Activated CD4-positive, alpha-beta T cell treated with anti-CD3 and anti-CD28 coated beads, Interleukin-10, Interleukin-2, amounts not matched to agents 100 ng/mL and 50 ng/mL, durations not matched to agents 16 hours and 8 hours (primary cell): ENCODE measurements at places on chromosomes 5 and 9.

- DNase-seq: no peak
Observed at GRCh38 chr5:123208668-123209501, 119.8 kb downstream of the PRDM6 start.

- peak; percentile 15 for DNase-seq
Observed at GRCh38 chr5:108749128-108749861, 1.6 kb downstream of the FER start.

DNA sequence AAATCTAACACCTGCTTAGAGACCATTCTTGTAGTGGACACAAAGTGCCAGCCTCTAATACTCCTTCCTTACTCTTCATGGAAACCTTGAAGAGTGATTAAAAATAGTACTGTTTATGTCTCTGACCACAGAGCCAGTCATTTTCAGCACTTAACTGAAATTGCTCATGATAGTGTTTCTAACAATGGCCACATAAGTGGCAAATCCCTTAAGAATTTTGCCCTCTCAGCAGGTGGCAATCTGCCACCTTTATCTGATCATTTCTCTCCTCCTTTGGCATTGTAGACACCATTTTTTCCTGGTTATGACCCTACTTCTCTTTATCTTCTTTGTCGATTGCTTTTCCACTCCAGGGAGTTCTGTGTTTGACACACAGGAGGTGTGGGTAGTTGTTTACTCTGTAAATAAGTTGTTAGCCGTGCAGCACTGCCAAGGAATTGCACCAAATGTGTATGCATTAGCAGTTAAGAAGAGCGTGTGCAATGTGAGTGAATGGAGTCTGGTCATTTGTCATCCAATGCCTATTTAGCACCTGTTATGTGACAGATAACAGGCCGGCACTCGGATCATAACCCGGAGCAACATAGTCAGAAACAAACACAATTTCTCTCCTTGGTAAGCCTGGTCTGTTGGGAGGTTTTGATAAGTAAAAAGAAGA, 36.8 kb upstream of the STARD4 start:
- no peak for DNase-seq

DNA sequence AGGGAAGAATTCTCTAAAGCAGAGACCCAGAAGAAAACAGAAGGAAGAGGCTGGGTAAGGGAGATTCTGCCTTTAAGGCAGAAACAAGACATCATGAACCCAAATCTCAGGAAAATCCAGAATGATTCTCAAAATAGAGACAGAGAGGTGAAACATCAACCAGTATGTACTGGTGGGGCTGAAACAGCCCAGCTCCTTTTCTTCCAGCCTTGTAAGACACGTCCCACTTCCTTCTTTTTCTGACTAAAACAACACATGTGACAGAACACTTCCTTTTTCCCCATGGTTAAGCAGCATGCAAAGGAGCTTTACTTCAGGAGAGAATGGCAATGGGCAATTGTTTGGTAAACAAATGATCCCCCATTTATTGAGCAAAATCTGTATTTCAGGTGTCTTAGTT, 230.8 kb upstream of the NR4A3 start:
- no peak for DNase-seq

- DNase-seq: no peak
Observed at GRCh38 chr5:138960145-138960692, 85.1 kb upstream of the LRRTM2 start.

DNA sequence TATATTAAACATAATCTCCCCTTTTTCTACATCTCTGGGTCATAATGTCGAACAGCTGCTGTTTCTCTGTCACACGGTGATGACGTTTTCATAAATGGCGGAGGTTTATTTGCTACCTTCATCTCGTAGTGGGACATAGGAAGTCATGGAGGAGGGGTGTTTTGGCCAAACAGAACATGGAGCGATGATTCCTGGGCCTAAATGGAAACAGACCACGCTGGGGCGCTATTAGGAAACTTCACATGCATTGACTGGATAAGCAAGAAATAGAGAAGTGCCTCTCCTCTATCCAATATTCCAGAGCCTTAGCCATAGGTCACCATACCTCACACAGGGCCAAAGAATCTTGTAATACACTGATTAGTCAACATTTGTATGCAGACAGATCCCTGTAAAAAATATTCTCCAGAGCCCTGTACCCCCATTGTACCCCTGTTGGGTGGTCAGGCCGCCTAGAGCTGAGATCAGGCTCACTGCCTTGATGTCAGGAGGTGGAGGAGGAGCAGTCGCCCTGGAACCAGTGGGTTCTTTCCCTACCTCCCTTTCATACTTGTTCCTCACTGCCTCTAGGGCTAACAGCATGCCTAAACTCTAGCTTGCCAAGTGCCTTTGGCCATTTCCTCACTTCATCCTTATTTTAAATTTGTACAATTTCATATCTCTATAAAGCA, 77.8 kb upstream of the SPIN1 start:
- no peak for DNase-seq

- peak; percentile 36 for DNase-seq
Observed at GRCh38 chr5:145976431-145977155, 40.2 kb downstream of the SH3RF2 start.

GRCh38 chr9:89179540-89179894, 899 bp upstream of the SHC3 start:
- no peak for DNase-seq

DNA sequence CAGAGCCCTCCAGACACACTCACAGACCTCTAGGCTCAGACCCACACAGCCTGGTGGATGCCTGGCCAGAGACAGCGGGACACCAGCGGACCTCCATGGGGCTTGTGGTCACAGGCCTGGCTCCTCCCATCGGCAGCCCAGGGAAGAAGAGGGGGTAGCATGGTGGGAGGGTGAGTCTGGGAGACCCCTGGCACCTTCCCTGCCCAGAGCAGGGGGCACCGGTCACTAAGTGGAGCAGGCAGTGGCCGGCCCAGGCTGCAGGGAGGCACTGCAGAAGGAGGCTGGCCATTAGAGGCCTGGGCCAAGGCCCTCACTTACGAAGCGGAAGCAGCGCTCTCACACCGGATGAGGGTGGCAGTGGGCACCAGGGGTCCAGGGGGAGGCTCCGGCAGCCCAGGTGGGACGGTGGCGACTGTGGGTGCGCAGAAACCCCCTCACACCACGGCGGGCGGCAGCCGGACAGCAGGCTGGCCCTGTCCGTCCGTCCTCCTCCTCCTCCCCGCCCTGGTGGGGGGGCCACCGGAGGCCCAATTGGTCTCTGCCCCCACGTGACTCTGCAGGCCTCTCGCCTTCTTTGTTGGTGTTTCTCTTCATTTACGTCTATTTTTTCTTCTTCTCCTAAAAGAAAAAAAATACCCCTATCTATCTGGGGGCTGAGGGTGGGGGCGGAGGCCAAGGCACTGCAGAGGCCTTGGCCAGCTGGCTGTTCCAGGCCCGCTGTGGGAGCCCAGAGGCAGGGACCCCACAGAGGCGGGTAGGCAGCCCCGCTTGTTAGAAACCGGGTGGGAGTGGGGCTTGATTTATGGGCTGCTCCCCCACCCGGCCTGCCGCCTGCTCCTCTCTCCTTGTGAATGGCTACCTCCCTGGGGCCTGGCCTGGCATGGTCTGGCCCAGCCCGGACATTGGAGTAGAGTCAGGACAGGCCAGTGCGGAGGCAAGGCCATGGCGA, at the start of gene NR5A1:
Gene NR5A1 (minus strand): TSS at position 469 of the 949 bp plus-strand sequence. CDS start 4,004 bp downstream, outside the sequence.
- no peak for DNase-seq

DNA sequence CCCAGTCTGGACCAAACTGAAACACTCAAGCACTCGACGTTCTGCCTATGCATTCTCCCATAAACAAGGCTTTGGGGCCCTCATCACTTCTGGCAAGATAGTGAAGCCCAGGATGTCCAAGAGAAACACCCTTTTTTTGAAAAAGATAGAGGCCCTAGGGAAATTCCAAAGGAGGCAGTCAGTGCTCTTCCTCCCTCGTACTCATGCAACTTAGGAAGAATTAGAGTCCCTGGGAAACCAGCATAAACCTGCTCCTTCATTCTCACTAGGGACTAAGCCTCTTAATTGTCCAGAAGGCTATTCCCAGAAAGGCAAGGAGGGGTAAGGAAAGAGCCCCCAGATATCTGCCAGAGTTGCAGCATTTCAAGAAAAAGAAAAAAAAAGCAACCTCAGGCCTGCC, 7.8 kb upstream of the RUSC2 start:
- no peak for DNase-seq

DNA sequence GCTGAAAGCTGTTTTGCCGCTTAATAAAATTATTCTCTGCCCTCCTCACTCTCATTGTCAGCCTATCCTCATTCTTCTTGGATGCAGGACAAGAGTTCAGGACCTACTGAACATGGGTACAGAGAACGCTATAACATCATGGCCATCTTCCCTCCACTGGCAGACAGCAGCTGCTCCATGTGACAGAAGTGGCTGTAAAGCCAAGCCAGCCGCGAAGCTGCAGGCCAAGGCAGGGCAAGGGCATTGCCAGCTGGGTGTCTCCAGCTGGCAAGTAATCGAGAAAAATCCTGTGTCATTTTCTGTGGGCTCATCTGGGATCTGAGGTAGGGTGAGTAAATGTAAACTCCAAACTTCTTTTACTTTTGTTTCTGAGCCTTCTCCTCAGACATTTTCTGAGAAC, 84.8 kb downstream of the SLC25A46 start:
- DNase-seq: no peak

DNA sequence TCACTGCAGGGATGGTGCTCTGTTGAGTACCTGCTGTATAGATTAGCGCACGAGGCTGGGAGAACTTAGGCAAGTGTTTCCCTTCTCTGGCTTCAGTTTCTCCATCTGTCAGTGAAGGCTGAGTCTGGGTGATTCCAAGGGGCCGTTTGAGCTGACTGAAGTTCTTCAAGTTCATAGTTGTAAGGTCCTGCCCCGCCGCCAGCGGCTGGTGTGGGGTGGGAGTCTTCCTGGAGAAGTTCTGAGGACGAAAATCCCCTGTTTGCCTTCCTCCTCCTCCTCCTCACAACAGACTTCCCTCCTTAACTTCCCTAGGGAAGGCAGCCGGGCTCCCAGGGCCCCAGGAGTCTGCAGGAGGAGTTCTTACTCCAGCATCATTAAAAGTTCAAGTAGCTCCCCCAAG, 1.7 kb upstream of the HRCT1 start:
- no peak for DNase-seq

GRCh38 chr9:12906646-12907045, 131.8 kb downstream of the LURAP1L start:
- DNase-seq: no peak

- DNase-seq: no peak
Observed at GRCh38 chr9:103804077-103804735, 289.9 kb upstream of the SMC2 start.

DNA sequence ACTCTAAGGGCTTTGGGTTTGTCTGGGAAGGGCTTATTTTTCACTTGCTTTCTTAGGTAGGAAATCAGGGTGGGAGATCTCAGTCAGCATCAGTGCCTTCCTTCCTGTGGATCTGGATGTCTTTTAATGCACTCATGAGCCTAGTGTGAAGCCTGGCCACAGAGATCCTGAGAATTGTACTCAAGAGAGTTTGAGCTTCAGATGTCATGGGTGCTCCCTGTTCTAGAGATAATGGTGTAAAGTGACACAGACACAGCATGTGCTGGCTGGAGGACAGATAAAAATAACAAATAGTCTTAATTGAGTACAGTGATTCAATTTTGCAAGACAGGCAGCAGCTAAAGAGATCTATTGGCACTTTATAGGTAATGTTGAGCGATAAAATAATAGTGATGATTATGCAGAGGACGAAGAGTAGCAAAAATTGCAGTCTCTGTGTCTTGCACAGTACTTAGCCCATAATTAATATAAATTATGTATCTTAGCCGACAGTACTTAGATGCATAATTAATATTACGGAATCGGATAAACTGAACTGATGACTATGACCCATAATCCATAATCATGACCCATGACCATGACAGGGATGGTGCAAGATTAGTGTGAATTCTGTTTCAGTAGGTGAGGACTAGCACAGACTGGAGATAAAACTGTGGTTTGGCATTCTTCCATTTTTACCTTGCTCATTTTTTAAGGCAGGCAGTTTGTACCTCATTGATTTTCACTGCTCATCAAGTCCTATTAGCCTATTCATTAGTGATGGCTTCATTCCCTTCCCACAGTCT, 408.7 kb upstream of the PIK3R1 start:
- no peak for DNase-seq

DNA sequence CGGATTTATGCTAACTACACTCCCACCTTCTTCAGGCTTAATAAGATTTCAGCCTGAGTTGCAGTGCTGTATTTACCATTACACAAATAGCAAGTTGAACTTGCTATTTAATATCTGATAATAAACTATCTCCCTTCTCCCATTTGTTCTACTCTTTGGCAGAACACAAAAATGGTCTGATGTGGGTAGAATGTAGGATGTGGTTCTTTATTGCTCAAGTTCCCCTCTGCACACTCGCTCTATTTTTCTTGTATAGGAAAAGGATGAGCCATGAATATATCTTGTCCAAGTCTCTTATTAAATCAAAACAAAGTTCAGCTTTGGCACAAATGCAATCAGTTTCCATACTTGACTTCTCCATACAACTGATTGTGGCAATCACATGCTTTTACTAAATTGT, 37.2 kb upstream of the KIF2A start:
- no peak for DNase-seq

- DNase-seq: peak; percentile 30
Observed at GRCh38 chr5:10856683-10857337, 95.8 kb upstream of the DAP start.

DNA sequence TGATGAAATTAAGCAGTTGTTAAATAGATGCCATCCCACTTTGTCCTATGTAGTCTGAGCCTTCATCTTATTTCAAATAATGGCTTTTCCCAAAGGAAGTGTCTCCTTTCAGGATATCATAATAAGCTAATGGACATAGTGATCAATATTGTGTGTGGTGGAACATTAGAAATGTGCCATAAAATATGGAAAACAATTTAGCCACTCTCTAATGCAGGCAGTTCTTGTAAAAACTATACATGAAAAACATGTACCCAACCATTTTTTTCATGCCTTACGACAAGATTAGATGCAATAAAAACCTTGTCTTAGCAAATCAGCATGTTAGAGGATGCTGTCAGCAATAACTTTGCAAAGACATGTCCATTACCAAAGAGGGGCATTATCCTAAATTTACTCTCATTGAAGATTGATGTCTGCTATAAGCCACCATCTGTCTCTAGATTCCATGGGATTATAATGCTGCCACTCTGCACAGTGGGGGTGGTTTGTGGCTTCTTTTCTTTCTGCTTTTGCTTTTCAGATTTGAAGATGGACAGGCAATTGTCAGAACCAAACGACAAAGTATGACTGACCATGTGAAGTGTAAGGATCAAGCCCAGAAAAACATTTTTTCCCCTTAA, 724.0 kb upstream of the ZNF608 start:
- DNase-seq: no peak

DNA sequence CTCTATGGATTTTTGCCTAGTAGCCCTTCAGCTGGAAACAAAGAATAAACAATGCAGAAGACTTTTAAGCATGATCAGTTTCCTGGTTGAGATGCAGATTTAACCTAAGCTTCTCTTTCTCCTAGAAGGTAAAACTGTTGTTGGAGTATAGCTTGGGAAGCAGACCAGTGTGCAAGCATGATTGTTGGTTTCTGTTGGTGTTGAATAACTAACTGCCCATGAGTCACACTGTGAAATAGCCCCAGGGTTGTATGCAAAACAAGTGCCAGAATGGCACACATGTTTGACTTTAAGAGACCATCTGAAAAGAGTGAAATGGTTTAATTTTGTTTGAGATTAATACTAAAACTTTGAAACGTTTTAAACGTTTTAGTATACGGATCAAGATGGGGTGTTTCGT, 227.1 kb downstream of the ARHGEF28 start:
- no peak for DNase-seq

- no peak for DNase-seq
Observed at GRCh38 chr5:142545650-142546322, 140.1 kb downstream of the FGF1 start.
